GM20000 (cell line): ENCODE measurements at places on chromosomes 1 and 21.

DNA sequence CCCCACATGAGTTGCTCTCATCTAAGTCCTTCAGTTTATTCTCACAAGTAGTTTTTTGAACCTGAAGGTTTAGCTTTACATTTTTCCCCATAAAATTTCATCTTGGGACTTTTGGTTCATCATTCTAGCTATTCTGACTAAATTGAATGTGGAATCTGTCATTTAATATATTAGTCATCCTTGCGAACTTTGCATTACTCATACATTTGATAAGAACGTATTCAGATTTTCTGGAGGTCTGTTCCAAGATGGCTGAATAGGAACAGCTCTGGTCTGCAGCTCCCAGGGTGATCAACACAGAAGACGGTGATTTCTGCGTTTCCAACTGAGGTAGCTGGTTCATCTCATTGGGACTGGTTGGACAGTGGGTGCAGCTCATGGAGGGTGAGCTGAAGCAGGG, 59.8 kb upstream of the CSF1 start:
- DNase-seq, result no peak

GRCh38 chr21:46661211-46661625, 25.7 kb downstream of the PRMT2 start:
- DNase-seq, result peak; percentile 91

DNA sequence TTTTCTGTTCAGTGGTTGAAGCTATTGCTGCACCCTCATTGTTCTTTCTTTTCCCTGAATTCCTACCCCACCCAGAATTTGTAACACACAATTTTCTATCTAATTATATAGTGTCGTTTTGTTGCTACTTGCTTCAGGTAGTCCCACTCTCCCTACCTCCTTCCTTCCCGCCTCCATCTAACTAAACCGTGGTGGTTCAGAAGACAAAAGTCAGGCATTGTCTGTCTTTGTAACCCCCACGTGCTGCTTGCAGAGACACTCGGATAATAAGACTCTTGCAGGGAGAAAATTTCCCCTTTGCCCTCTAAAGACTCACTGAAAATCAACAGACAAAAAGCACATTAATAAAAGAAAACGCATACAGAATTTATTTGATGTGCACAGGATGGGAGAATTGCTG, 46.2 kb upstream of the BTG3 start:
- DNase-seq, result no peak

DNA sequence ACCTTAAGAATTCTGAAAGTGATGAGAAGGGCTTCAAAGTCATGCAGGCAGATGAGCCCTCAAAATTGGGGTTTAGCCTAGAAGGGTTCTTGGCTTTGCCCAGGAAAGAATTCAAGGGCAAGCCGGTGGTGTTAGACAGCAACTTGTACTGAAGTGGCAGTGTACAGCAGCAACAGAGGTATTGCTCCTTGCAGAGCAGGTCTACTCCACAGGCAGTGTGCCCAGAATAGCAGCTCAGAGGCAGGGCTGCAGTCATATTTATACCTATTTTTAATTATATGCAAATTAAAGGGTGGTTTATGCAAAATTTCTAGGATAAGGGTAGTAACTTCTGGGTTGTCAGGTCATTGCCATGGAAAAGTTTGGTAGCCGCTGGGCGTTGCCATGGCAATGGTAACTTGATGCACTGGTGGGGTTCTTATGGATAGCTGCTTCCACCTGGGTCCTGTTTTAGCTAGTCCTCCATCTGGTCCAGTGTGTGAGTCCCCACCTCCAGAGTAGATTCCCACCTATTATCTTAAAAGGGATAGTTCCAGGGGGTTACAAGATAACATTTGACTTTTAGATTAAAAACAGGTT, 57.9 kb upstream of the CR2 start:
- no peak for DNase-seq

GRCh38 chr1:72000809-72001208, 281.5 kb downstream of the NEGR1 start:
- no peak for DNase-seq

DNA sequence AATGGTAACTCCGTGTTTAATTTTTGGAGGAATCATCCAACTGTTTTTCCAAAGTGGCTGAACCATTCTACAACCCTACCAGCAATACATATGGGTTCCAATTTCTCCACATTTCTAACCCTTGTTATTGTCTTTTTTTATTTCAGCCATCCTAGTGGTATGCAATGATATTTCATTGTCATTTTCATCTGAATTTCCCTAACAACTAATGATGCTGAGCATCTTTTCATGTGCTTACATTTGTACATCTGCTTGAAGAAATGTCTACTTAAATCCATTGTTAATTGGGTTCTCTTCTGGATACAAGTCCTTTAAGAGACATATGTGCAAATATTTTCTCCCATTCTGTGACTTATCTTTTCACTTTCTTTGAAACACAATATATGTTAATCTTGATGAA, 43.3 kb downstream of the EPRS1 start:
- DNase-seq, result no peak

DNA sequence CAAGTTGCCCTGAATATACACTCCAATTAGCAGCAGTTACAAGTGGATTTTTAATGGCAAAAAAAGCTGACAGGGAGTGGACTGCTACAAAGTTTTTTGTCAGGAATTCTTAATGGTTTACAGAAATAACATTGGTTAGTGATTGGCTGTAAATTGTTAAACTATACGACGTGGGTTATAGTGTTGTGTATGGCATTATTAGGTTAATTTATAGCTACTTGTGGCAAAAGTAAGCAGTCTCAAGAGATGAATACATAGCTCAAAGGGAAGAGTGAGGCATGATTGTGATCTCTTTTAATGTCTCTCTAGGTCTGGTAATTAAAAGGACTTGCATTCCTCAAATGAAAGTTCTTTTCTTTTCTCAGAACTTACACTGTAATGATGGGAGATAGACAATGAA, 75.8 kb upstream of the CD1D start:
- no peak for DNase-seq

DNA sequence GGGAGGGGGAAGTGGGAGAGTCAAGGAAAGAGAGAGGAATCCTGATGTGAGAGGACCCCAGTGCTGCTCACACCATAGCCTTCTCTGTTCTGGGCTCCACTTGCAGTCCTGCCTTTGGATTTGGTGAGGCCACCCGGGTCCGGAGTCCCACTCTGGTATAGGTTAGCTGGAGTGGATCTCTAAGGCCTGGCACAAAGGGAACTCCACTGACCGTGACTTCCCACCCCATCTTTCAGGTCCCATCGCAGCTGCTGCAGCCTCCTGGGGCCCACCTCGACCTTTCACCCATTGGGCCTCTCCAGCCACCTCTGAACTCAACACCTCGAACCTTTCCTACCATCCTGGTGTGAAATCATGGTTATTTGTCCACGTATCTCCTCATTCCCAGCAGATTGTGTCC, 324.4 kb downstream of the MATN1 start:
- no peak for DNase-seq

- DNase-seq, result no peak
Observed at GRCh38 chr1:171263901-171264300, 15.6 kb downstream of the FMO1 start.

- no peak for DNase-seq
Observed at GRCh38 chr1:38246955-38247952, 200.7 kb upstream of the POU3F1 start.

- no peak for DNase-seq
Observed at GRCh38 chr21:38171723-38172344, 85.0 kb upstream of the KCNJ15 start.

- DNase-seq, result no peak
Observed at GRCh38 chr1:71533950-71534349, 453.1 kb upstream of the ZRANB2 start.

- DNase-seq, result no peak
Observed at GRCh38 chr1:245575710-245576109, 420.9 kb downstream of the KIF26B start.
